ENCODE measurements at places on chromosomes 4 and X. TPM values are rescaled to one million over a fixed set of nuclear protein-coding genes. Genes with fewer than 3 reads are reported as not detected.

Gene ATP8A1
- 2.2 TPM for total RNA-seq

Gene ART3
- 0.09 TPM for total RNA-seq

Gene GAGE13
- not detected for total RNA-seq

Gene ZNF330
- 47.3 TPM for total RNA-seq

Gene SSX2
- total RNA-seq = not detected

Gene HEPH
- 70.2 TPM for total RNA-seq
